SJCRH30 (cell line): ENCODE measurements at places on chromosomes 5 and 9. TPM values are rescaled to one million over a fixed set of nuclear protein-coding genes. Genes with fewer than 3 reads are reported as not detected.

GRCh38 chr5:76351577-76351976, 51.5 kb upstream of the IQGAP2 start:
- H3K4me1 ChIP-seq, result no peaks in the 10 kb centered on the region
- DNase-seq, result no peak
- H3K27me3 ChIP-seq, result no peaks in the 10 kb centered on the region
- H3K36me3 ChIP-seq, result no peaks in the 10 kb centered on the region
- H3K4me3 ChIP-seq, result no peak overlapping the region

- no peak overlapping the region for H3K4me3 ChIP-seq
- no peak overlapping the region for H3K27ac ChIP-seq
- no peaks in the 10 kb centered on the region for H3K36me3 ChIP-seq
- no peaks in the 10 kb centered on the region for H3K4me1 ChIP-seq
- peaks cover 39% of the 10 kb centered on the region for H3K27me3 ChIP-seq
These were observed 41.0 kb downstream of the UNC5A start for GRCh38 chr5:176851380-176851779.

DNA sequence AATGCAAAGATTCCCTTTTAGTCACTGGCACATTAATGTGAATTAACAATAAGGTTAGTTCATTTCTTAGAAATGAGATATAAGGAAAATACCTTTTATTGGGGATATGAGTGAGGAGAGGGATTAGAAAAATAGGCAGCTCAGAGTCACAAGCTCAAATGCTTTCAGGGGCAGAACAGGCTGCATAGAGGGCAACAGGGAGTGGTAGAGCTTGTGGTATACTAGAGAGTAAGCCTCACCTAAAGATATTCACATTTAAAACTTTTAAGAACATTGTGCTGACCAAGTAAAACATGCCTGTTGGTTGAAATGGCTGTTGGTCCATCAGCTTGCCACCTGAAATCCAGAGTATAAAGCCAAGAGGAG, 34.7 kb downstream of the ZNF474 start:
- H3K27me3 ChIP-seq, result no peaks in the 10 kb centered on the region
- H3K36me3 ChIP-seq, result no peaks in the 10 kb centered on the region
- no peaks in the 10 kb centered on the region for H3K4me1 ChIP-seq
- no peak for DNase-seq
- no peak overlapping the region for H3K27ac ChIP-seq

- H3K27ac ChIP-seq, result no peak overlapping the region
- H3K4me3 ChIP-seq, result no peak overlapping the region
- H3K36me3 ChIP-seq, result peaks cover 21% of the 10 kb centered on the region
- H3K4me1 ChIP-seq, result no peaks in the 10 kb centered on the region
- DNase-seq, result no peak
- H3K27me3 ChIP-seq, result no peaks in the 10 kb centered on the region
These were observed 6.2 kb downstream of the ZBED3 start for GRCh38 chr5:77080905-77081304.

- no peaks in the 10 kb centered on the region for H3K27me3 ChIP-seq
- no peak overlapping the region for H3K4me3 ChIP-seq
- H3K4me1 ChIP-seq, result 0 out of 2 replicates have a peak, but pooled peaks cover 3% of the 10 kb centered on the region
- DNase-seq, result no peak
These were observed 69.2 kb downstream of the ANXA2R start for GRCh38 chr5:42970636-42971559.

The CAMK4 gene
- 18.1 and 19.3 TPM in 2 replicates for total RNA-seq
